ENCODE measurements at places on chromosomes 5 and 9. TPM values are rescaled to one million over a fixed set of nuclear protein-coding genes. Genes with fewer than 3 reads are reported as not detected.
A peak's percentile ranks its signal among the peaks of the same experiment; 100 is the strongest.

GRCh38 chr5:80559244-80559643, 10.8 kb downstream of the ANKRD34B start:
- H3K4me1 ChIP-seq: no peaks in the 10 kb centered on the region
- DNase-seq: no peak
- H3K27me3 ChIP-seq: peaks cover 44% of the 10 kb centered on the region
- H3K36me3 ChIP-seq: no peaks in the 10 kb centered on the region

GRCh38 chr5:148970876-148971275, 92.0 kb downstream of the SH3TC2 start:
- H3K4me3 ChIP-seq: no peak overlapping the region
- no peak for DNase-seq
- H3K27ac ChIP-seq: no peak overlapping the region
- peaks cover 9% of the 10 kb centered on the region for H3K27me3 ChIP-seq
- no peaks in the 10 kb centered on the region for H3K4me1 ChIP-seq

Gene SLC24A2
- not detected for total RNA-seq

DNA sequence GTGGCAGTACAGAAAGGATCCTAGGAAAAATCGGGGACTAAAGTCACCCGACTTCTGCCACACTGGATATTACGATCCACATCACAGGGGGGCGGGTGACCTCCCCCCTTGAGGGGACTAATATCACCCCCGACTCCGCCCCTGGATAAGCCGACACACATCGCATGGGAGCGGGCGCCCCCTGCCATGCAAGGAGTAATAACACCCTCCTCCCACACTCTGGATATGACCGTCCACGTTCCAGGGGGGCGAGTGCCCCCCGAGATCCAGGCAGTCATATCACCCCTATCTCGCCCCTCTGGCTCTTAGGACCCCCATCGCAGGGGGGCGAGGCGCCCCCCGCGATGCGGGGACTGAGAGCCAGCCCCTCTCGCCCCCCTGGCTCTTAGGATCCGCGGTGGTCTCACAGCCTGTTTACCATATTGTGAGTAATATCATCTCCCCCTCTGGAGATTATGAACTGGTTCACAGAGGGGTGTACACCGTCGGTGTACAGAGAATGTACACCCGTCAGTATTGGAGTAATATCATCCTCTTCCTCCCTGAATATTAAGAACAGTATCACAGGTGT, 423.0 kb downstream of the DIRAS2 start:
- no peak overlapping the region for H3K27ac ChIP-seq
- H3K4me1 ChIP-seq: no peaks in the 10 kb centered on the region
- DNase-seq: no peak

Gene SLC6A19
- total RNA-seq: not detected

- no peak overlapping the region for H3K4me3 ChIP-seq
- H3K4me1 ChIP-seq: peaks cover 8% of the 10 kb centered on the region
- no peak overlapping the region for H3K27ac ChIP-seq
Observed at GRCh38 chr5:149930043-149930748, 14.4 kb downstream of the PDE6A start.

Gene RNF180
- total RNA-seq: not detected

- DNase-seq: no peak
- no peaks in the 10 kb centered on the region for H3K4me1 ChIP-seq
- no peak overlapping the region for H3K4me3 ChIP-seq
- no peaks in the 10 kb centered on the region for H3K36me3 ChIP-seq
Observed at GRCh38 chr5:173420108-173420507, 91.9 kb upstream of the STC2 start.

- H3K4me3 ChIP-seq: no peak overlapping the region
- H3K27me3 ChIP-seq: no peaks in the 10 kb centered on the region
- H3K4me1 ChIP-seq: peaks cover 62% of the 10 kb centered on the region
- peaks cover 12% of the 10 kb centered on the region for H3K36me3 ChIP-seq
Observed at GRCh38 chr9:91253488-91253887, 108.2 kb downstream of the AUH start.

DNA sequence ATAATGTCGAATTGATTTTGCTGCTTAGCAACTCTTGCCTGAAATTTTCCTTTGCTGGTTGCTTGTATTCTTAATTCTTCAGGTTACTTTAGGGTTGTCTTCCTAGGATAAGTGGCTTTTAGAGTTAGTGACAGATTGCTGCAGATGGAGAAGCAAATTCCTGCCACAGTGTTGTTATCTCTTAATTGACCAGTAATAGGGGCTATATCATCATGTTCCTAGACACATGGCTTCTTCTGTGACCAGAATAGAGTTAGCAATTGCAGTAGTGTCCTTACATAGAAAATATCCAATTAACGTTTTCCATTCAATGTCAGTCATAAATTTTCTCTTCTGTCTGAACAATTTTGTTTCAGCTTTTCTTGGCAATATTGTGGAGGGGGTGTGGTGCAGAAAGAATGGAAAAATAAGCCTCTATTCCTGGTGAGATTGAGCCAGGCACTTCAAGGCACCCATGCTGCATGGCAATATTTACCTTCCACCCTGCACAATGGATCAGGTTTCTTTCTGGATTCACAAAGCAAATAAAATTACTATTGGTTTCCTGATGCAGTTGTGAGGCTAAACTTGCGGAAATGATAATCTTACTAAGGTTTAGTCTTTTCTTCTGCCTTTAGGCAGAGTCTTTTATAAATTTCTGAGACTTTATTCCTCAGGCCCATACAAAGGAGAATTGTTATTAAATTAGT, 1481.5 kb downstream of the EFNA5 start:
- no peaks in the 10 kb centered on the region for H3K36me3 ChIP-seq
- no peaks in the 10 kb centered on the region for H3K4me1 ChIP-seq
- DNase-seq: no peak

GRCh38 chr9:94859226-94859625, 132.7 kb downstream of the AOPEP start:
- no peak overlapping the region for H3K27ac ChIP-seq
- peaks cover 47% of the 10 kb centered on the region for H3K4me1 ChIP-seq
- H3K27me3 ChIP-seq: no peaks in the 10 kb centered on the region
- DNase-seq: no peak

Gene KCNV2
- not detected for total RNA-seq

Gene CLIC3
- not detected for total RNA-seq

DNA sequence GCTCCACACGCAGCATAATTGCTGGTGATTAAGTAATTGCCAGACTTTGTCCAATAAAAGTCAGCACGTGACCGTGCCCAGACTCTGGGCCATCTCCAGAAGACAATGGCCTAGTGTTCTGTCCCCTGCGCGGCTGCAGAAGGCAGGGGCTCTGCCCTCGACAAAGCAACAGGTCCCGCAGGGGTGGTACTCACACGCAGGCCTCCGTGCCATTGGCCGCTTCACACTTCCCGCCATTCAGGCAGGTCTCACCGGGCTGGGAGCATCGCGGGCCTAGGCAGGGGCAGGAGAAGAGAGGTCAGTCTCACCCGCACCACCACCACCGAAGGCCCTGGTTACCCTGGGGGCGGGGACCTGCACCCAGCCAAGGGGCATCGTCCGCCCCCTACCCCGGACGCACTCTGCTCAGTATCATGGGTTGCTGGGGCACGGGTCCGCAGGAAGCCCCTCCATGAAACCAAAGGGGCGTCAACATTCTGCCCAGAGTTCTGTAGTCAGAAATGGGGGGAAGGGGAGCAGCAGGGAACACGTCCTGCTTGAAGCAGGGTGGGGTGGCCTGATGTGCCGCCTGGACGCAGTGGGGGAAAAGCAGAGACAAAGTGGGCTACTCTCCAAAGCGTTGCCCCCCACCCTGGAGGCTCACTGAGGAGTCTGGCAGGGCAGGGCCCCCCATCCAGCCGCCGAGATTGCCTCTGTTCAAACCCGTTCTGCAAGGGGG, 1.9 kb downstream of the NOTCH1 start:
- no peak for DNase-seq
- H3K4me1 ChIP-seq: peaks cover 27% of the 10 kb centered on the region
- H3K27me3 ChIP-seq: no peaks in the 10 kb centered on the region

DNA sequence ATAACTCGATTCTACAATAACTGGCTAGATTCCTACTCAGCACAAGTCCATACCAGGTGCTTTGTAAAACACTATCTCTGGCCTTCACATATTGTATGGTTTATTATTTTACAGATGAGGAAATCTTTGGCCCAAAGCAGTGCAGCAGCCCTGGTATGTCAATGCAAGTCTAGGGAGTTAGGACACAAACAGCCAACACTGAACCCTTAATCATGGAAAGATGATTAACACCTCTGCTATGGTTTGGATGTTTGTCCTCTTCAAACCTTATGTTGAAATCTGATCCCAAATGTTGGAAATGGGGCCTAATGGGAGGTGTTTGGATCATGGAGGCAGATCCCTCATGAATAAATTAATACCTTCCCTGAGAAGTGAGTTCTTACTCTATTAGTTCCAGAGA, 76.6 kb downstream of the MAPKAP1 start:
- H3K4me1 ChIP-seq: peaks cover 47% of the 10 kb centered on the region
- no peak overlapping the region for H3K27ac ChIP-seq
- peaks cover 4% of the 10 kb centered on the region for H3K36me3 ChIP-seq
- H3K4me3 ChIP-seq: no peak overlapping the region

DNA sequence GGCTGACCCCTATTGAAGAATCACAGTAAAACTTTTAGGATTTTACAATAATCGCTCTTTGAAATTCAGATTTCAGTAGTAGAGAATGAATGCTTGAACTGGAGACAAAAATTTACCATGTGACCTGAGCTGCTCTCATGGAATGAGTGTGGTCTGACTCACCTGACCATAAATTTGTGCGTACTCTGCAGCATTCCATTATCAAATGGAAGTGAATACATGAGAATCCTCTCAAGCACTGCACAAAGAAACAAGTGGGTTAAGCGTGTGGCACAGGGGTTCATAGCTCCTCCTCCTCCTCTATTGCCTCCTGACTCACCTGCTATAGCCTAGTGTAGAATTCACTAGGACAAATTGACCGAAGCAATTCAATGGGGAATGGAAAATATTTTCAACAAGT, 269.8 kb upstream of the CDH9 start:
- H3K36me3 ChIP-seq: no peaks in the 10 kb centered on the region
- no peak overlapping the region for H3K27ac ChIP-seq
- no peak overlapping the region for H3K4me3 ChIP-seq
- H3K27me3 ChIP-seq: no peaks in the 10 kb centered on the region
- H3K4me1 ChIP-seq: no peaks in the 10 kb centered on the region

Gene CEL
- total RNA-seq: 1.8 TPM

GRCh38 chr5:50770441-50770840, 104.0 kb downstream of the PARP8 start:
- H3K4me3 ChIP-seq: no peak overlapping the region
- DNase-seq: no peak
- H3K4me1 ChIP-seq: peaks cover 18% of the 10 kb centered on the region
- no peaks in the 10 kb centered on the region for H3K27me3 ChIP-seq
- no peak overlapping the region for H3K27ac ChIP-seq
- peaks cover 42% of the 10 kb centered on the region for H3K36me3 ChIP-seq

DNA sequence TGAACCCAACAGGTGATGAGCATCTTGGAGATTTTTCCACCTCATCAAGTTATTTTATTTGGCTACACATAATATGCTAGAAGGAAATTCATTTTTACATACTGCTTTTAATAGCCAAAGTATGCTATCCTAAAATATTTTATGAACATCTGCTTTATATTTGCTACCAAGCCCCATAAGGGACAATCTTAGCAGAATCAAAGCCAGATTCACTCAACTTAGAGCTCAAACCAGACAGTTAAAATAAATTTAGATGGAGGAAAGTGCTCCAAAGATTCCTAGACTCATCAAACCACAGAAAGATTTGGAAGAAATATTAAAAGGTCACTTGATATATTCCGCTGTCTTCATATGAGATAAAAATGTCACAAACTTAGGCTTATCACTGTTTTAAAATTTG, 637.1 kb upstream of the CCNG1 start:
- no peaks in the 10 kb centered on the region for H3K27me3 ChIP-seq
- H3K4me3 ChIP-seq: no peak overlapping the region
- no peaks in the 10 kb centered on the region for H3K4me1 ChIP-seq
- DNase-seq: no peak
- H3K36me3 ChIP-seq: no peaks in the 10 kb centered on the region

DNA sequence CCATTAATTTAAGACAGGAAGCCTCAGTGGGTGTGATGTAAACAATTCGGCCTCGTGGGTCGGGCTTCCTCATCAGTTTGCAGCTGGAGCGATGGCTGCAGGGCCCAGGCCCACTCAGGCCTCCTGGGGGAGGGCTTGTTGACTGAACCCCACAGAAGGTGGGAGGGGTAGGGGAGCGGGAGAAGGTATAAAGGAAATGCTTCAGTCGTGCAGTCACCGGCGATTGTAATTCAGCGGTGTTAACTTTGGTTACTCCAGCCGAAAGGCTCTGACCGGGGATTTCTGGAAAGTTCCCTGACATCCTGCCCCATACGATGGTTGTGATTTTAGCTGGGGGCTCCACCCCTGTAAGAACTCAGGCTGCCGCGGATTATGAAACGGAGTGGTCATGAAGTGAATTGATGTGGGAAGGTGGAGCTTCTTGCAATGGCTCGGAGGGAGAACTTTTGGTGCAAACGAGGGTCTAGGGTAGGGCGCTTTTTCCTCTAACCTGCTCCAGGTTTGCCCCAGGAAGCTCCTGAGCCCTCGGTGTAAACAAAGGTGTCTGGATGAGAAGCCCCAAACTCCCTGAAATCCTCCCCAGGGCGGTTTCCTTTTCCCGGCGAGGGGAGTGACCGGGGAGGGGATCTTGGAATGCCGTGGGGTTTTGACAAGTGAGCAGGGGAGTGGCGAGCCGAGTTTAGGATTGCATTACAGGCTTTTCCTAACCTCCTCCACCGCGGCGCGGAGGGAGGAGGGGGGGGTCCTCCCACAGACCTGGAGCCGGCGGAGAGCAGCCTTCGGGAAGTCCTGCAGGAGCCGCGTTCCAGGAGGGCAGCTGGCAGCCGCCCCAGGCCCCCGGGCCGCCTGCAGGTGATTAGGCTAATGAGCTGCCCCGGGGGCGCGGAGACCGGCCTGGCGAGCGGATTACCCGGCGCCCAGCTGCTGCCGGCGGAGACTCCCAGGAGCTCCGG, 215.5 kb downstream of the PDZD2 start:
- peak overlapping the region; percentile 68 for H3K4me3 ChIP-seq
- H3K4me1 ChIP-seq: peaks cover 8% of the 10 kb centered on the region
- no peak overlapping the region for H3K27ac ChIP-seq
- H3K27me3 ChIP-seq: peaks cover 24% of the 10 kb centered on the region
- no peak for DNase-seq
- H3K36me3 ChIP-seq: no peaks in the 10 kb centered on the region

DNA sequence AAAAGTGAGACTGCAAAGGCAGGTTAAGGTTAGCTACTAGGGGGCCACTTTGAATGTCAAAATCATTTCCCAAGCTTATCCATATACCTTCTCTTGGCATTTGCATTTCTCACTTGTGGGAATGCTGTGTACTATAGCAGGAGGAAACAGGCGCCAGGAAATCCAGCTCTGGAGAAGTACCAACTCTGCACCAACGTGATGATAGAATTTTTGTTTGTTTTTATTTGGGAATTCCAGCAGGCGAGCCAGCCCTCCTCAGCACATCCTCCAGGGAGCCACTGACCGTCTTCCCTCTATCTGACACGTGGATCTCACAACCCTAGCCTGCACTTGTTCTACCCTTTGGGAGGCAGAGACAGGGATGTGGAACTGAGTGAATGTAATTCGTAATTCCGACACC, 318.0 kb downstream of the ACTL7B start:
- no peak overlapping the region for H3K27ac ChIP-seq
- no peak overlapping the region for H3K4me3 ChIP-seq
- H3K27me3 ChIP-seq: no peaks in the 10 kb centered on the region
- H3K36me3 ChIP-seq: no peaks in the 10 kb centered on the region
- H3K4me1 ChIP-seq: no peaks in the 10 kb centered on the region
